ENCODE measurements at places on chromosomes 7 and 10.

- no peak for DNase-seq
These were observed 761.5 kb downstream of the GATA3 start for GRCh38 chr10:8815969-8816368.

GRCh38 chr10:59362959-59363381 lies 621 bp upstream of the FAM13C start:
- no peak for DNase-seq

DNA sequence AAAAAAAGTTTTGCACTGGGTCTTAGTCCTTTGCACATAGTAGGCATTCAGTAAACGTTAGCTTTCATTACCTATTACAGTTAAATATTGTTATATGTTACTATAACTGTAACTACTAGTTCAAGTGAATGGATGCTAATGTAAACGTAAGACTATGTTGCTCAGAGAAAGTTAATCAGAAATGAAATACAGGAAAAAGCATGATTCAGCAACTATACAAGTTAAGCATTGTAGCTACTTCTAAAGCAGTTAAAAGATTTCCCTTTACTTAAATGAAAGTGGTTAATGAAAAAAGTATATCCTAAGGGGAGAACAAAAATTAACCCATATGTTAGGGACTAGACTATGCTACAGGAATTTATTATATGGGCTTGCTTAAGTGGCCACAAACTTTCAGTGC lies 121.2 kb downstream of the SKAP2 start:
- no peak for DNase-seq

DNA sequence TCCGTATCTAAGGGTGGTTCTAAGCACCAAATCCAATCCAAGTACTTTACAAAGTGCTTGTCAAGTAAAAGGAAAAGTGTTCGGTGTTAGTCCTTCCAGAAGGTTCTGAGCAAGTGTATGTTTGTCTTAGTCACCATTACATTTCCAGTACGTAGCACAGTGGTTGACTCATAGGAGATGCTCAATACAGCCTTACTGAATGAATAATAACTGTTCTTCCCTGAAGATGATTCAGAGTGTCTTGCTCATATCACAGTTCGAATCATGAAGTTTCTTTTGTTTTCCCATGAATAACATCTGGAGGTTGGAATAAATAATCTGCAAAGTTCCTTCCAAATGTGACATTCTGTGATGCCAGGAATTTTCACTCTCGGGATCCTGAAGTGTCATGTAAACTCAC lies 53.4 kb downstream of the WNT2 start:
- no peak for DNase-seq

- no peak for DNase-seq
These were observed 64.2 kb downstream of the BICC1 start for GRCh38 chr10:58576751-58577436.

DNA sequence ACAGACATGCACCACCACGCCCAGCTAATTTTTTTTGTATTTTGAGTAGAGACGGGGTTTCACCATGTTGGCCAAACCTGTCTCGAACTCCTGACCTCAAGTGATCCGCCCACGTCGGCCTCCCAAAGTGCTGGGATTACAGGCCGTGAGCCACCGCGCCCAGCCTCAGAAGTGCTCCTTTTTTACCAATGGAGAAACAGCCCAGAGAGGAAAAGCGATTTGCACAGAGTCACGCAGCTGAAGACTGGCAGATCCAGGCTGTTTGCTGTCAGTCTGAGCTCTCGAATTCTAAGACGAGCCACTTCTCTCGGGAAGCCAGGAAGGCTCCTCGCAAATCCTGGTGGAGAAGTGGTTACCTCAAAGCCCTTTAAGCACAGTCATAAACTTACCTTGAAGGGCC lies 57.4 kb upstream of the SDK1 start:
- DNase-seq: no peak

Measured in stimulated activated CD8-positive, alpha-beta memory T cell treated with anti-CD3 and anti-CD28 coated beads, Interleukin-7, amount 100 ng/mL, for 48 hours (primary cell).